ENCODE measurements at places on chromosomes 7 and 10.

DNA sequence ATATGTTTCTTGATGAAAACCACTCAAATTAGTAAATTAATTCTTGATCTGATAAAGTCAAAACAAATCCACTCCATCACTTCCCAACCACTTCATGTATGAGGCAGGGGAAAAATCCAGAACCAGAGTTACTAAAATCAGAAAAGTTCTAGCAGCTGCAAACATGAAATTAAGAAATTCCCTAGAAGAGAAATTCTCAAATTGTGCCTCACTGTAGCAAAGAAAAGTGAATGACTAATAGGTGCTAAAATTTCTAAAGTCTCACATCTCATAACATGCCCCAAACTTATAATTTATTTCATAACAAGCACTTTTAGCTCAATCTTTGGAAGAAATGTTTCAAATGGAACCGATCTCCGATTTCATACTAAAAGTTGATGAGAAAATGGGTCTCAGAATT is 345.0 kb upstream of the AOAH start:
- no peak for DNase-seq

DNA sequence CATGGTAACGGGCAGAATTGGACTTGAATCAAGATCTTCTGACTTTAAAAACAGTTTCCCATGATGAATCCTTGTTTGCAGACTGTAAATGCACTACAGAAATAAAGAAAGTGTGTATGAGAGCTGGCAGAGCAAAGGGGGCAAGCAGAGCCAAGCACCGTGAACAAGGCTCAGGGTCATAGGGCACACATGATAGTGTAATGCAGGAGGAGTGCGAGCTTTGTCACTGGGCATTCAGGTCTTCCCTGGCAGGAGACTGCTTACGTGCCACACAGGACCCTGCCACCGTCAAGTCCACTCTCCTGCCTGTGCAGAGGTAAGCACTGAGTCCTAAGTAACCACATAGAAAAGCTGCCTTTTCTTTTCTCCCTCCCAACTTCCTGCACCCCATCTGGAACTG is 93.1 kb upstream of the NPVF start:
- DNase-seq, result no peak

DNA sequence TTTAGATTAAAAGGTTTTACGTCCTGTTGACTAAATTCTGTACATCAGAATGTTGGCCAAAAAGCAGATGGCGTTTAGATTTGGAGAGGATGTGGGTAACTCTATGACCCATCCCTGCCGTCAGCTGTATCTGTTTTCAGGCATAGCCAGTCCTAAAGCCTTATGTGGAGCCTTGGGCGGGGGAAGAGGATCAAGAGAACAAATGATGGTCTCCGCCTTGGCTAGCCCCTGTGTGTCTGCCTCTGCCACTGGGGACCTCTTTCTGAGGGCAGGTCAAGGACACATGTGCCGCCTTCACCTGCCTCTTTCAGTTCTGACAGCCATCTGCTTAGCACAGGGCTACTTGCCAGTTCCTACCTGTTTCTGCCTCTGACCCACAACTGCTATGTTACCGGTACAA is 24.1 kb downstream of the PDSS1 start:
- no peak for DNase-seq

DNA sequence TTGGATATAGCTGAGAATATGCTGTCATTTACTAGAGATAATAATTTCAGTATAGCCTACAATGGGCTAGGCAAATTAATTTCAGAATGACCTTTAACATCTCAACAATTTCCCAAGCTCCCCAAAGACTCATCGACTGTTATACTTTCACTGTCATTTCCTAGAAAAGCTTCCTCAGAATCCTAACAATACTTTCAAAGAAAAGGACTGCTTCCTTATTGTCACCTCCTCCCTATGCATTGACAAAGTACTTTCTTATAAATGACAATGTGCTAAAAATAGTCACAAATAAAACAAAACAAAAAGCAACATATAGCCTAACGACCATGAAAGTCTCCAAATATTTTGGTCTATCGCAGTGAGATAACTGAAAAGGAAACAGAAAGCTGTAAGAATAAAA is 272.6 kb downstream of the ELMO1 start:
- DNase-seq, result no peak

GRCh38 chr10:58184120-58184670 is 83.5 kb downstream of the IPMK start:
- DNase-seq, result no peak

GRCh38 chr10:129108994-129109393 is 358.0 kb upstream of the MGMT start:
- DNase-seq, result no peak
